Cerebellar cortex (tissue), 1 donor: ENCODE measurements at places on chromosomes 3 and 15.
A peak's percentile ranks its signal among the peaks of the same experiment; 100 is the strongest.

- DNase-seq: no peak
These were observed 2.5 kb downstream of the PRKAR2A start for GRCh38 chr3:48845170-48845569.

GRCh38 chr15:39345176-39345575 is 235.7 kb upstream of the THBS1 start:
- no peak for DNase-seq

GRCh38 chr3:79874646-79875045 is 106.8 kb upstream of the ROBO1 start:
- DNase-seq: no peak

GRCh38 chr3:137771401-137772213 is 7.5 kb downstream of the SOX14 start:
- no peak for DNase-seq

GRCh38 chr3:12430086-12430485 is 54.2 kb upstream of the TSEN2 start:
- DNase-seq: peak; percentile 30

DNA sequence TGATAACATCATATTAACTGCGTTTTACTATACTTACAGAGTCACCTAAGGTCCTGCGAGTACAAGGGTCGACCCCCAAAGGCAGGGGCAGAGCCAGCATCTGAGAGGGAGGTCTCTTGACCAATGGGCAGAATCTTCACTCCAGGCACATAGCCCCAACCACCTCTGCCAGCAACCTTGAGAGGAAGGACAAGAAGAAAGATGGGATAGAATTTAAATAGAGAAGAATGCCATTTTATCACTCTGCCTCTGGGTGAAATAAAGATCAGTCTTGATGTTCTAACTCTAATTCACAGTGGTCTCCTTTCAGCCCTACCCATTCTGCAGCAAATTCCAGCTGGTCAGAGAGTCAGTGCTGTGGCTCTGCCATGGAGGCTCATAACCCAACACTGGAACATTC is 26.5 kb downstream of the KNG1 start:
- DNase-seq: no peak

DNA sequence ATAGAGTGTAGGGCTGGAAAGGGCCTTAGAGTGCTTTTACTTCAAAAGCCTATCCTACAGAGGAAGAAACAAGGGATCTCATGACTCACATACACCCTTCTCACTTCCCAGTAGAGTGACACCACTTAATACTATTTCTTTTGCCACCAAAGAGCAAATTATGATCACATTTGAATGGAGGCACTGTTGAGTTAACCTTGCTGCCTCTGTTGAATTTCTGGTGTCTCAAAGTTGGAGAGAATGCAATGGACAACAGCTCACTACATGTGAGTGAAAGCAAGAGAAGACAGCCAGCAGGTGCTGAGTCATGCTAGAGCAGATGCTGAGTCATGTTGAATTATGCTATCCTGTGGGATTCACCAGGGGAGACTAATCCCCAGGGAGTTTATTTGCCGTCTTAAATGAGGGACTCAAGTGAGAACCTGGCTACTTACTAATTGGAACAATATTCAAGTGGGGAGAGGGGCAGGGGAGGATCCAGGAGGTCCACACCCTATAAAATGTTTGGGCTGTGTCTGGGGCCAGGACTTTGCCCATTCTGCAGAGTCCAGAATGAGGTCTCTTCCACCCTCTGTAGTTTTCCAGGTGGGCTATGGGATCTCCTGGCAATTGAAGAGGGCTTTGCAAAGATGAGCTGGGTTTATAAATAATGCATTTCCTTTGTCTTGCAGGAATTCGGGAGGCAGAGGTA is 35.8 kb downstream of the ST8SIA2 start:
- DNase-seq: no peak

GRCh38 chr3:75220932-75221331 is 443.2 kb upstream of the FRG2C start:
- DNase-seq: no peak
